ENCODE measurements at places on chromosomes 16 and 17.

DNA sequence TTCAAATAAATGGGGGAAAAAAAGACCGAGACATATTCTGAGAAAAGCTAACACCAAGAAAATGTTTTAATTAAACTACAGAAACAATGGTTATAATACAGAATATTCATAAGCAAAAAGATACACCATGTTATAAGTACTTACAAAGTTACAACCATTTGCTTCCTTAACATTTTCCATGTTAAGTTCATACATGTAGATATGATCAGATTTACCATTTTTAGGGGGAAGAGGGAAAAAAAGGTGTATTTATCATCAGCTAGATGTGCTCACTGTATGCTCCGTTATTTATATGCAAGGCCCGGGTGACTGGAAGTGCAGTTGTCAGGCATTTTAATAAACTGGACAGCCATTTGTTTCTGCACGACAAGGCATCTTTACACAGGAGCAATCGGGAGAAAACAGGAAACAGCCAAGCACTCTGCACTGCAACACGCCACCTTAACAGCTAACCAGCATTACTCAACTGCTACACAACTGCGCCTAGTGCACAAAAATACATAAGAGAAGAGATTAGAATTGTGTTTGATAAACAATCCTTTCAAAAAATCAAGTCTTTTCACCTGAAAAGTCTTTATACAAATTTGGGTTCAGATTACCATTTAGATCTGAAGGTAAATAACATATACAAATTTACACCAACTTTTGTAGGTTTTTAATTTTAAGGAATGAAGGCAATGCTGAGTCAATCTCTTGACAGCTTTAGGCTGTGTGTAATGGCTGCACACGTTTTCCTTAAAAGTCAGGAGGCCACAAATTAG, 2.9 kb downstream of the SRSF2 start:
- no peak for DNase-seq

DNA sequence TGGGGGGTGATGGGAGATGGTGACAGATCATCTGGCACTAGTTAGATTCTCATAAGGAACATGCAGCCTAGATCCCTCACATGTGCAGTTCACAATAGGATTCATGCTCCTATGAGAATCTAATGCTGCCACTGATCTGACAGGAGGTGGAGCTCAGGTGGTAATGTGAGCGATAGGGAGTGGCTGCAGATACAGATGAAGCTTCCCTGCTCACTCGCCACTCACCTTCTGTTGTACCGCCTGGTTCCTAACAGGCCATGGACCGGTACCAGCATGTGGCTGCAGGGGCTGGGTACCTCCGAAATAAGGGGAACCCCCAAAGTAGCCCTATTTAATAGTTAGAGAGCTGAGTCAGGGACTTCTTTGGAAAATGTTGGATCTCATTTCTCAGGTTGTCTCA, 60.4 kb downstream of the GPRC5B start:
- DNase-seq: no peak

DNA sequence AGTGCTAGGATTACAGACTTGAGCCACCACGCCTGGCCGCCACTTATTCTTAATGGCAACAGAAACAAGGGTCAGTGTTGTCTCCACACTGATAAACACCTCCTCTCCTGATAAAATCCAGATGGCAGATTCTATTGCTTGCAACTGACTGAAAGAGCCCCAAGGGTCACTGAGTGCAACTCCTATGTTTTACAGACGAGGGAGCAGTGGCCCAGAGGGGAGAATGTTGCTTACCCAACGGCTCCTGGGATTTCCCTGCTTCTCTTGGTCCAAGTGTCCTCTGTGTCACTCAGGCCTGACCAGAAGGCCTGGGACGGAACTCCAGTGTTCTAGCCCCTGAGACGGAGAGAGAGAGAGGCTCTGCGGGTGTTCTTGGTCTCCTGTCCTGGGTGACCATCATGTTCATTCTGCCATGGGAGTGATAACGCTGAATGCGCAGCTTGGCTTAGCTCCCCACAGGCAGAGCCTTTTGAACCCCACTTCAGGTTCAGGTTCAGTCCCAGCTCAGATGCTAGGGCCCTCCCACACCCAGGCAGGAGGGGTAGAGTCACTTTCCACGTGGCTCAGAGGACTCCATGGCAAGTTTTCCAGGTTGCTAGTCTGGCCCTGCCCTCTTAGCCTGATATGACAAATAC, 77.3 kb upstream of the NLRP1 start:
- no peak for DNase-seq

GRCh38 chr16:89884041-89884421, 10.6 kb downstream of the TCF25 start:
- DNase-seq: no peak

GRCh38 chr17:2394775-2395201, 6.1 kb downstream of the MNT start:
- no peak for DNase-seq

GRCh38 chr16:48367441-48368049, 17.7 kb downstream of the SIAH1 start:
- no peak for DNase-seq

GRCh38 chr17:57174591-57174990, 81.7 kb upstream of the MSI2 start:
- DNase-seq: no peak

GRCh38 chr16:11257131-11257938, 1.3 kb upstream of the SOCS1 start:
- peak; percentile 69 for DNase-seq

DNA sequence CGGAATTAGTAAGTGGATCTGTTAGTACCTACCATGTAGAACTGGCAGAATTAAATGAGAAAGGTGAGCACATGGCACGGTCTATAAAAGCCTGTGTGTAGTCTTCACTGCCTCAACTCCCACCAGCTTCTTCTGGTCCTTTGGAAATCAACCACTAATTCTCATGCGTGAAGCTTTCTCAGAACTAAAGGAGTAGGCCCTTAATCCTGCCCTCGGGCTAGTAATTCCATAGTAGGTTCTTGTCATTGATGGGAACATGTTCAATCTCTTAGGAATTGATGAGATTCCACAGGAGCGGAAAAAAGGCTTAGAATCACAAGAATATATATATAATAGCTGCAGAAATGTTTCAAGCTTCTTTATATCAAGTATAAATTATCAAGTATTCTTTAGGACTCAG, 21.7 kb downstream of the CDR2 start:
- no peak for DNase-seq

GRCh38 chr17:63525190-63525946, 2.2 kb downstream of the KCNH6 start:
- DNase-seq: no peak

Data from HCT116 (cell line).